ENCODE measurements at places on chromosomes 1 and 21. TPM values are rescaled to one million over a fixed set of nuclear protein-coding genes. Genes with fewer than 3 reads are reported as not detected.

Gene FLAD1
- 45.3 TPM for total RNA-seq

Gene RAP1GAP
- 3.3 TPM for total RNA-seq

Gene TSPEAR
- 0.06 TPM for total RNA-seq

Gene TNNI3K
- 0.75 TPM for total RNA-seq

Gene GBP2
- total RNA-seq, result 81.1 TPM

Gene LAD1
- total RNA-seq, result 271 TPM

Gene LINGO4
- 0.34 TPM for total RNA-seq

Gene RHD
- not detected for total RNA-seq

DNA sequence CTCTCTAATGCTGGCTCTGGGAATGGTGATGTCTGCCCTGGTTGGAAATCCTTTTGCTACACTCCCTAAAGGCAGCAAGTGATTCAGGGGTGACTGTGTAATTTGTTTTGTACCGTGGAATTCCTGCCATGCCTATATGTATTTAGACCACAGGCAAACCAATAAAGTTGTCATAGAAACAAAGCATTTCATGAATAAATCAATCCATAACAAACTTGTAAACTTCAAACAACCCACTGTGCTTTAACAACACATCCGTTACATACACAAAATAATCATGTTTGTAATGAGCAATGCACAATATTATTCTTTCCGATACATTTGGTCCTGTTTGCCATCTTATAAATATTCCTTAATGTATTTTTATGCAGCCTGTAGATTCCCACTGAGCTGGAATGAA is 330.3 kb upstream of the SNX7 start:
- no peak for DNase-seq

- DNase-seq, result no peak
Observed at GRCh38 chr1:8862528-8862927, 16.0 kb downstream of the ENO1 start.

GRCh38 chr1:63787875-63788274 is 14.1 kb downstream of the ROR1 start:
- no peak for DNase-seq

DNA sequence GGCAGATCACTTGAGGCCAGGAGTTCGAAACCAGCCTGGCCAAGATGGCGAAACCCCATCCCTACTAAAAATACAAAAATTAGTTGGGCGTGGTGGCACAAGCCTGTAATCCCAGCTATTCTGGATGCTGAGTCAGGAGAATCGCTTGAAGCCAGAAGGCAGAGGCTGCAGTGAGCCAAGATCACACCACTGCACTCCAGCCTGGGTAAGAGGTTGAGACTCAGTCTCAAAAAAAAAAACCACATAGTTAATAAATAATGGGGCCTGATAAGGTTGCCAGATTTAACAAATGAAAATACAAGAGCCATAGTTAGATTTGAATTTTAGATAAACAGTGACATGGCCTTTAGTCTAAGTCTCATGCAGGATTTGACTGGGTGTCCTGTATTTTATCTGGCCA is 175.7 kb downstream of the ZZZ3 start:
- no peak for DNase-seq

- DNase-seq, result no peak
Observed at GRCh38 chr1:162165528-162165927, 96.0 kb downstream of the NOS1AP start.

DNA sequence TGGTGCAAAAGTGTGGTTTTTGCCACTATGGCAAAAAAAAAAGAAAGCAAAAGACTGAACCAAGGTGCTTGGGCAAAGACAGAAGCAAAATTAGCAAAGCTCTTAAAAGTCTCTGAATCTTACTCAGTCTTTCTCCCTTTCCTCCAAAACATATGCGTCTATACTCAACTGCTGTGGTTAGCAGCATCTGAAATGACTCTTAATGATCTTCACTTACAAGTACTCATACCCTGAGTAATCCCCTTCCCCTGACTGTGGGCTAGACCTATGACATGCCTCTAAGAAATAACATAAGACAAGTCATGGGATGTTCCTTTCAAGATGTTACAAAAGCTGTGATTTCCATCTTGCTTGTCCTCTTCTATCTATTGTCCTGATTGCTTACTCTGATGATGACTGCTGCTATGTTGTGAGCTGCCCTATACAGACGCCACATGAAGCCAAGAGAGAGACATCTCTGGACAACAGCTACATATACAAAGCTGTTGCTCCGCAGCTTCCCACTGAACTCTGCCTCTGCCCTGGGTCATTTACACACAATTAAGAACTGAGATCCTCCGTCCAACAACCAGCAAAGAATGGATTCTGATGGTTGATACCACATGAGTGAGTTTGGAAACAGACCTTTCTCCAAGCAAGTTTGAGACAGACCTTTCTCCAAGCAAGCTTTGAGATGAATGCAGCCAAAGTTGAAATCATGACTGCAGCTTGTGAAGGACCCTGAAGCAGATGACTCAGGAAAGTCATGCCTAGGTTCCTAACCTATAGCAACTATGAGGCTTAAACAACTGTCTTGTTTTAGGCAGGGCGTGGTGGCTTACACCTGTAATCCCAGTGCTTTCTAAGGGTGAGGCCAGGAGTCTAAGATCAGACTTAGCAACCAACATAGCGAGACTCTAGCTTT is 55.2 kb downstream of the PUM1 start:
- DNase-seq, result no peak

DNA sequence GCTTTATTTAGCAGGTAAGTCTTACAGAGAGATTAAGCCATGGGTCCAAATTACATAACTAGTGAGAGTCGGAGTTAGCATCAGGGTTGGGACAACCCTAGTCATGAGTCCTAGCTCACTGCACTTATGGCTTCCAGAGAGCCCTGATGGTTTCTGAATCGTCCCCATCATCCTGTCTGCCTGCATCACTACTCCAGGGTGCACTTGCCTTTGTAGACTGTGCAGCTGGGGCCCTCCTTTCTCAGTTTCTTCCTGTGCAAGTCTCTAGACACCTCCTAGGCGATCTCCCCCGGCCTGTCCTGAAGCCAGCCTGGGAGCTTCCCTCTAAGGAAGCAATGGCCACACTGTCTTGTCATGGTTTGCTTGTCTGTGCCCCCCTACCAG is 37.1 kb downstream of the KIAA0040 start:
- DNase-seq, result no peak

DNA sequence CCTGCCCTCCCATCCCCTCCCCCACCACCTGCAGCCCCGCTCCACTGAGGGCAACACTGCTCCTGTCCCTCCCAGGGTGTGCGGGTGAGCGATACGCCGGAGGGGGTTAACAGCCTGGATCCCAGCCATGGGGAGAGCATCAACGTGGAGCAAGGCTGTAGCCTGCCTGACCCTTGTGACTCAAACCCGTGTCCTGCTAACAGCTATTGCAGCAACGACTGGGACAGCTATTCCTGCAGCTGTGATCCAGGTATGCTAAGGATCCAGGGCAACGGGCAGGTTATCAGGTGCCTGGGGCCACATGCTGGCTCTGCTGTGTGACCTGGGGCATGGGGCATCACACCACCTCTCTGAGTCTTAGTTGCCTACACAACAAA is 15.0 kb downstream of the CELSR2 start:
- DNase-seq, result no peak

- no peak for DNase-seq
Observed at GRCh38 chr1:159663552-159663951, 50.8 kb downstream of the CRP start.

DNA sequence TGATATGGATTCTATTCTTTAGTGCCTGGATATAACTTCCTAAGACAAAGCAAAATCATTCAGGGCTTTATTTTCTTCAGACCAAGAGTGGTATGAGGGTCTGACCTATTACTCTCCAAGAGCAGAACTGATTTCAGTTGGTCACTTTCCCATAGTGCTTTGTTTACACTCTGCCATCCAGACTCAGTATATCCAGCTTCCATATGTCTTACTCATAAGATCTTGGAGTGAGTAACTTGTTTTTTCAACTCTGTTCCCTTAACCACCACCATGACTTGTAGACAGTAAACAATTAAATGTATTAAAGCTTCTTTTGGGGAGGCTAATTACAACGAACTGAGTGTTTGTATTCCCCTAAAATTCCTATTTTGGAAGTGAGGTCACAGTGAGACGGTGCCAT is 83.4 kb downstream of the USP24 start:
- DNase-seq, result no peak

DNA sequence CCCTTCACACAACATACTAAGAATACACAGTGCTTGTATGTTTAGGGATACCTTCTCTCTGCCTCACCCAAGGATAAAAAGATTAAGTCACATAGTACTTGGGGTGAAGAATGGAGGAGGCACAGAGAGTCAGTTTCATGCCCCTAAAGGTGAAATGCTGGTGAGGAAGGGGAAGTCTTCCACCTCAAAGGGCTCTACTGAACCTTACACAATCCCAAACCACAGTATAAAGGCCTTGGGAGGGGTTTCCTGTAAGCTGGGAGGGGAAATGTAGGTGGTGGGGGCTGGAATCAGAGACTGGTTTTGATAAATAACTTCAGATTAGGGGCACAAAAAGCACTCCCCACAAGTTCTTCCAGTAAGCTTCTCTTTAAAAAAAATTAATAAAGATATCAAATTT is 3.5 kb downstream of the MINDY1 start:
- DNase-seq, result no peak

DNA sequence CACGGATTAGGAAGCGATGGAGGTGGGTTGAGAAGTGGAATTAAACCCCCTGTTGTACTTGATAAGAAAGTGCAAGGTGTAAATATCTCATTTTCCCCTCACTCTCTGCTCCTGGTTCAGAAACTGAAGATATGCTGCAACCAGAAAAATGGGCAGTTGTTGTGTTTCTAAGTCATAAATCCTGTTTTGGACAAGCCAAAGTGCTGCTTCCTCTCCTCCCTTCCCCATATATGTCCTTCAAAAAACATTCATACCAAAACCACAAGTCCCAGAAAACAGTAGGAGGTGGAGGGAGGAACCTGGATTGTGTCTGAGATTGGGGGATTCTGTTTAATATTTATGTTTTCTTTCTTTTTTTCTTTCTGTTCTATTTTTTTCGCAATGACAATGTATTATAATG is 13.6 kb upstream of the ZNF362 start:
- no peak for DNase-seq

GRCh38 chr1:235021815-235022214 is 106.8 kb downstream of the TOMM20 start:
- DNase-seq, result no peak

DNA sequence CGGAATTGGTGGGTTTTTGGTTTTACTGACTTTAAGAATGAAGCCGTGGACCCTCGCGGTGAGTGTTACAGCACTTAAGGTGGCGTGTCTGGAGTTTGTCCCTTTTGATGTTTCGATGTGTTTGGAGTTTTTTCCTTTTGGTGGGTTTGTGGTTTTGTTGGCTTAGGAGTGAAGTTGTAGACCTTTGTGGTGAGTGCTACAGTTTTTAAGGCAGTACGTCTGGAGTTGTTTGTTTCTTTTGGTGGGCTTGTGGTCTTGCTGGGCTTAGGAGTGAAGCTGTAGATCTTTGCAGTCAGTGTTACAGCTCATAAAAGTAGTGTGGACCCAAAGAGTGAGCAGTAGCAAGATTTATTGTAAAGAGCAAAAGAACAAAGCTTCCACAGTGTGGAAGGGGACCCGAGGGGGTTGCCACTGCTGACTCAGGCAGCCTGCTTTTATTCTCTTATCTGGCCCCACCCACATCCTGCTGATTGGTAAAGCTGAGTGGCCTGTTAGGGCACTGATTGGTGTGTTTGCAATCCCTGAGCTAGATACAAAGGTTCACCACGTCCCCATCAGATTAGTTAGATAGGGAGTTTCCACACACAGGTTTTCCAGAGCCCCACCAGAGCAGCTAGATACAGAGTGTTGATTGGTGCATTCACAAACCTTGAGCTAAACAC is 20.9 kb downstream of the HENMT1 start:
- no peak for DNase-seq

DNA sequence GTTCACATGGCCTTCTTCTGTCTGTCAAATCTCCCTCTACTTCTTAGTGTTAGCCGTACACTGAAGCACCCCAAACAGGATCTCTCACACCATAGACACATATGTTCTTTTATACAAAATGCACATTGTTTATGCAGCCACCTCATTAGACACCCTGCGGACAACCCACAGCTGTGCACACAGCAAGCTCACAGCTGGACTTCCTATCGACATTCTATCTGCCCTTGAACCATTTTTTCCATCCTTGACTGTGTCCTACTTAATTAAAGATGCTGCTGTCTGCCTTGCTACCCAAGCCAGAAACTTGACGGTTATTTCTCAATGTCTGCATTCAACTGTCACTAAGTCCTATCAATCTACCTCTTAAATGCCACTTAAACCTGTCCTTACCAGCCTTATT is 3.2 kb upstream of the ZBTB21 start:
- DNase-seq, result no peak

- no peak for DNase-seq
Observed at GRCh38 chr1:85607126-85607920, 26.8 kb downstream of the CCN1 start.

DNA sequence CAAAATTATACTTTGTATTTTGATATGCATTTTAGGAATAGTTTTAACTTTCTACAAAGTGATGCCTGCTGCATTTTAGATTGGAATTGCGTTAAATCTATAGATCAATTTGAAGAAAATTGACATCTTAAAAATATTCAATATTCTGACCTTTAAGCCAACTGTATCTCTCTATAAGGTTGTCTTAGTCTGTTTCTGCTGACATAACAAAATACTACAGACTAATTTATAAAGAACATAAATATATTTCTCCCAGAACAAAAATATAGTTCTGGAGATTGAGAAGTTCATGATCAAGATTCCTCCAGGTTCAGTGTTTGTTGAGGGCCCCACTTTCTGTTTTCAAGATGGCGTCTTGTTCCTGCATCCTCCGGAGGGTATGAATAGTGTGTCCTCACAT is 73.6 kb upstream of the NEGR1 start:
- no peak for DNase-seq

GRCh38 chr1:84771895-84772294 is 81.6 kb upstream of the SSX2IP start:
- DNase-seq, result no peak

DNA sequence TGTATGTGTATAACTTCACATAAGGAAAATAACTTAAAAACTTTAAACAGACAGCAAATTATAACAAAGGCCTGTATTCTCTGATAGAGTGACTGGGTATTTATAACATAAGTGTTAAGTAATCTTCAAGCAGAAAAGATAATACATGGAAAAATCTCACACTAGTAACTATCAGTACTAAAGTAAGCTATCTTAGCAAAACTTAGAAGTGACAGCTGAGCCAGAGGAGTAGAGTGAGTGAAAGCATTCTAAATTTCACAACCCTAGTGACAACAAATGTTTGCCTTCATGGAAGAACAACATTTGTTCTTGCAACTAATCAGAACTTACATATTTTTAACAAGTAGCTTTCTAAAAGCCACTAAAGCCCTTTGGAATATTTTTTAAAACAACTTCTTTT is 74.5 kb upstream of the B3GALT2 start:
- no peak for DNase-seq

DNA sequence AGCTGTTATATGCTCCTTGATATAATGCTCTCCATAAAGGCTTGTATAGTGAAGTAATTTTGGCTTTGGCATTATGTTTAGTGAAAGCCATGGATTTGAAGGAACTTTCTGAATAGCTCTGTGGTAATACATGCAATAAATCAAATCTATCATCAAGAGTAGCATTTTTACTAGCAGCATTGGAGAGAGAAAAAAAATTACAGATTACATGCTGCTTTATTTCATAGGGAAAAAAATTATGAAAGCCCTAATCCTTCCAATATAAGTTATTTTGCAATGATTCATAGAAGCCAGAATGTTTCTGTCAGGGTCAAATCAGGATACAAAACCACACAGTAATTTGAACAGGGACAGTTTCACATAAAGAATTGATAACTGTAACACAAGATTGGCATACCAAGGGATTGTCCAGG is 250.0 kb downstream of the SPATA17 start:
- DNase-seq, result no peak
